ENCODE measurements at places on chromosomes 4 and X. TPM values are rescaled to one million over a fixed set of nuclear protein-coding genes. Genes with fewer than 3 reads are reported as not detected.

The RNF212 gene
- not detected for polyA plus RNA-seq

The ADH1C gene
- polyA plus RNA-seq = 21.2 TPM

GRCh38 chr4:108351791-108352190 lies 183.1 kb upstream of the LEF1 start:
- DNase-seq = no peak

- DNase-seq = peak; percentile 60
These were observed 26.1 kb downstream of the ARHGEF6 start for GRCh38 chrX:136754651-136755050.

GRCh38 chr4:107279733-107280132 lies 243.6 kb upstream of the DKK2 start:
- DNase-seq = no peak

GRCh38 chr4:6378493-6379445 lies 93.6 kb downstream of the PPP2R2C start:
- peak; percentile 64 for DNase-seq

GRCh38 chrX:128928636-128929035 lies 594.7 kb downstream of the SMARCA1 start:
- no peak for DNase-seq

DNA sequence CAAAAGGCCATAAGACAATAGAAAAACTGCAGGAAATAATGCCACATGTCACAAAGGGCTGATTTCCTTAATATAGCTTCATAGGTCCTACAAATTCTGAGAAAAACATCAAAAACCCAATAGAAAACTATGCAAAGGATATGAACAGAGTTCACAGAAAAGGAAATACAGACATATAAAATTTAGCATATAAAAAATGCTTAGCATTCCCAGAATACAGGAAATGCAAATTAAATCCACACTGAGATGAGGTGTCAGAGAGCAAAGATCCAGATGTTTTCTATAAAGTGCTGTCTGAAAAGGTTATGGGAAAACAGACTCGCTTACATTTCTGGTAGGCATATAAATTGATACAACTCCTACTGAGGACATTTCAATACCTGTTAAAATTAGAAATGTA lies 33.8 kb downstream of the TXK start:
- DNase-seq = no peak

Data from aorta (tissue), 5 donors.